ENCODE measurements at places on chromosomes 6 and 20.

GRCh38 chr6:28634761-28635546 lies 109.3 kb downstream of the GPX5 start:
- no peak for DNase-seq

GRCh38 chr6:136719280-136720044 lies 72.8 kb downstream of the MAP3K5 start:
- DNase-seq = peak; percentile 64

- DNase-seq = no peak
Measured at GRCh38 chr6:111683157-111683556, 77.5 kb upstream of the TRAF3IP2 start.

DNA sequence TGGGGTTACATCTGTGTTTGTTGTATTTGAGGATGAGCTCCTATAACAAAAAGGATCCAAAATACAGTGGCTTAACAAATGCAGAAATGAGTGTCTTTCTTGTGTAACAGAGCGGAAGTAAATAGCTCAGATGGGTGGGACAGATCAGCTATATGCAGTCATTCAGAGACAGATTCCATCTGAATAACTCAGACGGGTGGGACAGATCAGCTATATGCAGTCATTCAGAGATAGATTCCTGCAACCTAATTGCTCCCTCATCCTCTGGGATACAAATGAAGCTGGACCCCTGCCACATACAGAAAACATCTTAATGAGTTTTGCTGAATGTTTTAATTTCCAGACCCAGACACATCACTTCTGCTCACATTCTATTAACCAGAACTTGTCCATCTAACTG lies 332.3 kb downstream of the BCKDHB start:
- DNase-seq = no peak

- DNase-seq = no peak
Measured at GRCh38 chr6:154229786-154230185, 126.8 kb downstream of the IPCEF1 start.
